Progenitor cell of endocrine pancreas (in vitro differentiated cells): ENCODE measurements at places on chromosomes 3 and 15.

GRCh38 chr3:153855772-153856171 is 265.4 kb upstream of the ARHGEF26 start:
- no peak for DNase-seq

DNA sequence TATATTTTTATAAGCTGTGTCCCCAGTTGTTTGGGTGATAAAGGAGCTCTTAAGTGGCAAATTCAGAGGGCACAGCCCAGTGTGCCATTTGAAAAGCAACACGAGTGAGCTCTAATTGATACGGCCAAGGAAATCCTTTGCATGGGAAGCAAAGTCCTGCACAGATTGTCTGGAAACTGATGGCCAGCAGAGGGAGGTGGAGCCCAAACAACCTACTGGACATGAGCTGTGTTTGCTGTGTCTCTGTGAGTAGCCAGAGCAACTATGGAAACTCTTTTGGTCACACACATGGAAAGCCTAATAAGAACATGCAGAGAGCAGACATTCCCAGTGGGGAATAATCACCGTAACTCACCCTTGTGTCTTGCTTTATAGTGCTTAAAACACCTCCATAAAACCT is 24.4 kb downstream of the ONECUT1 start:
- no peak for DNase-seq

DNA sequence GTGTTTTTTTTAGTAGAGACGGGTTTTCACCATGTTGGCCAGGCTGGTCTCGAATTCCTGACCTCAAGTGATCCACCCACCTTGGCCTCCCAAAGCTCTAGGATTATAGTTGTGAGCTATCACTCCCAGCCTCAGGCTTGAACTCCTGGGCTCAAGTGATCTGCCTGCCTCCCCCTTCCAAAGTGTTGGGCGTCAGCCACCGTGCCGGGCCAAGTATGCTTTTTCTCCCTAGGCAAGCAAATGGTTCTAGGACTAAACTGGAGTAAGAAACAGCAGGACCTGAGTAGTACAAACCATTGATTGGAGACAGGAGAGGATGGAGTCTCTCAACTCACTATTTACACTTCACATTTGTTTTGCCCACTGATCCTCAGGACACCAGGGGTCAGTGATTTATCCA is 4.6 kb upstream of the PTPN9 start:
- DNase-seq: no peak

GRCh38 chr15:76963596-76963995 is 31.3 kb upstream of the PSTPIP1 start:
- DNase-seq: no peak

- DNase-seq: no peak
These were observed 178.8 kb downstream of the TNIK start for GRCh38 chr3:171281256-171281992.

DNA sequence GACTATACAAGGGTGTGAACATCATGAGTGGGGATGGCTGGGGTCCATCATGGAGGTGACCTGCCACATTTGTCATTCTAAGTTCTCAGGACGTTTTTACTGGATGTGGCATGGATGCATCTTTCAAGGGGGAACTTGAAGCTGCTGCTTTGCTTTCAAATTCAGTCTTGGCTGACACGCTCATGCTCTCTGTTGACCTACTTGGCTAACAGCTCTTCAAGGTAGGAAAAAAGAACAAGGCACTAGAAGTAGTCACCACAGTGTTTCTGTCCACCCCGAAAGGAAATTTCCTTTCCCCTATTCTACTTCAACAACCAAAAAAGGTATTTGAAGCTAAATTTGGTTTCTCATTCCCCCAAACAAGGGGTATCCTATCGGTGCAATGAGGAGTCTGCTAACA is 15.0 kb downstream of the STIMATE start:
- DNase-seq: no peak

DNA sequence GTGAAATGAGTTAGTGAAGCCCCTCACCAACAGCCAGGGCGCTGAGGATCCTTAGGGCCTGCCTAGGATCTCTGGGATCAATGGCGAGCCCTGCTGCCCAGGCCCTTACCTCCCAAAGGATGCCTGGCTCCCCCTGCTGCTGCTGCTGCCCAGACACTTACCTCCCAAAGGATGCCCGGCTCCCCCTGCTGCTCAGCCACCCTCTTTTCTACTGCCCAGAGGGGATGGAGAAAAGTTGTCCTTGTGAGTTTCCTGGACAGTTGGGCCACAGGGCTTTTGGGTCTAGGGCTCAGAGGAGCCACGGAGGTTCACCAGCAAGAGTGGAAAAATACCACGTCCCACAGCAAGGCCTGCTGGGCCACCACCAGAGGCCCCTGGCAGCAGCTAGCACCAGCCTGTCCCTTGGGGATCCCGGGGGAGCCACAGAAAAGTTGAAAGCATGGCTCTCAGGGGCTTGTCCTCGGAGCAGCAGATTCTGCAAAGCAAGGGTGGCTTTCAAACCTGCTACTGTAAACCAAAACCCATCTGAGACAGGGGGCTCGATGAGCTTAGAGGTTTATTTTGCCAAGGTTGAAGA is 59.4 kb downstream of the SLC6A6 start:
- no peak for DNase-seq

- peak; percentile 49 for DNase-seq
These were observed 2.2 kb upstream of the THRB start for GRCh38 chr3:24496529-24497482.

DNA sequence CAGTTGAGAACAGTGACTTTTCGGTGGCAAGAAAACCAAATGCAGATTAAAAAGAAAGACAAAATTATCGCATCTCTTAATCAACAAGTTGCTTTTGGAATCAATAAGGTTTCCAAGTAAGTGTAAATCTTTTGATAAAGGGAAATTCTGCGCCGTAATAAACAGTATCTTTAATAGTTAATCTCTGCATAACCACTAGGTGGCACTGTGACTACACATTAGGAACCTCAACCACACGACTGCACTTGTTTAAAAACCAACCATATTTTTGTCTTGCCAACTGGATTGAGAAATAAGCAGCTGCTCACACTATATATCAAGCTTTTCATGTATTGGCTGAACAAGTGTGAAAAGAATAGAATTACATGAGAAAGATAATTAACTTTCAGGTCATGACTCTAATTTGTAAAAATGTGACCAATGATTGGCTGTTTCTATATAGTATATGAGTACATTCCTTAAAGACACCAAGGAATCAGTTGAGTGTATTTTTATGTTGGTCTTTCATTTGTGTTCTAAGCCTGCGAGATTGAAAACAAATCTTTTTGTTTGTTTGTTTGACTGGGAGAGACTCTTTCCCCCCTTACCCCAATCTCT is 72.7 kb downstream of the DZIP3 start:
- no peak for DNase-seq

GRCh38 chr3:115861166-115861733 is 237.9 kb downstream of the GAP43 start:
- no peak for DNase-seq

DNA sequence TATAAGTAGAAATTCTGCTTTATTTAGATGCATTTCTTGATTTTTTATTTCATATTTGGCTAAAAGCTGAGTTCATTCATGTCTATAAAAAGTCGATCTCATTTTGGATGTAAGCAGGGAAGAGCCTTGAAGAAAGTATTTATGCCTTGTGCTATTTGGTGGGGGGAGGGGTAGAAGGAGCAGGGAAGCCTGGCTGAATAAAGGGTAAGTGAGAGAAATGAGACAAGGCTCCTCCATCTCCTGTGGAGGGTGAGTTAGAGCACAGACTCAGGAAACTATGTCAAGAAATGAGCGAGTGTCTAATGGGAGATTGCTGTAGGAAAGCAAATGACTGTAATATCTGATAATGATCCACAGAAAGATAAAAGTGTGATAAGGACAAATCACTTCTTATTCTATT is 121.8 kb upstream of the ATP11B start:
- no peak for DNase-seq

DNA sequence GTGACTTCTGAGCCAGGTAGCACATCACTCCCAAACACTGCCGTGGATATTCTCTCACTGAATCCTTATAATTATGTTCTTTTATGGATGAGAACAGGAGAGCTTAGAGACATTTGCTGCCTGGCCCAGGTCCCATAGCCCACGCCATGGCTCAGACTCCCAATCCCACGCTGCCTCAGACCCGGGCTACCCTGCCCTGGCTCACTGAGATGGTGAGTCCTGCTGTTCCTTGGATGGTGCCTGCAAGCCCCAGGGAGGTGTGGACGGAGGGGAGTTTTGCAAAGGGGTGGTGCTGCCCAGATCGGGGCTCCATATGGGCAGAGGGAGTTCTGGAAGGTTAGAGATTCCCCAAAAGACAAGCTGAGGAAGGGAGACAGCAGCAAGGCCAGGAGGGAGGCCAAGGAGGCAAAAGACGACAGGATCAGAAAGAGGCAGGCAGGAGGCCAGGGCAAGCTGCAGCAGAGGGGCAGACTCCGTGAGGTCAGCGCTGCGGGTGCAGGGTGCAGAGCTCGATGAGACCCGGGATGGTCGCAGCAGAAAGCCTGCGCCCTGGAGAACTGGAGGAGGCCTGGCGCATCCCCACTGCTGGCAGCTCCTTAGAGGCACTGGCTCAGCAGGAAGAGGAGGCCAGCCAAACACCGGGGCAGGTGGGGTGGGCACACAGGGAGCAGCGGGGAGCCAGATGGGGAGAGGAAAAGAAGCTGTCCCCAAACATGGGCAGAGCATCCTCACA is 95.7 kb upstream of the ALDH1A3 start:
- peak; percentile 5 for DNase-seq

- DNase-seq: no peak
These were observed 65.7 kb downstream of the IL1RAP start for GRCh38 chr3:190579514-190580137.

DNA sequence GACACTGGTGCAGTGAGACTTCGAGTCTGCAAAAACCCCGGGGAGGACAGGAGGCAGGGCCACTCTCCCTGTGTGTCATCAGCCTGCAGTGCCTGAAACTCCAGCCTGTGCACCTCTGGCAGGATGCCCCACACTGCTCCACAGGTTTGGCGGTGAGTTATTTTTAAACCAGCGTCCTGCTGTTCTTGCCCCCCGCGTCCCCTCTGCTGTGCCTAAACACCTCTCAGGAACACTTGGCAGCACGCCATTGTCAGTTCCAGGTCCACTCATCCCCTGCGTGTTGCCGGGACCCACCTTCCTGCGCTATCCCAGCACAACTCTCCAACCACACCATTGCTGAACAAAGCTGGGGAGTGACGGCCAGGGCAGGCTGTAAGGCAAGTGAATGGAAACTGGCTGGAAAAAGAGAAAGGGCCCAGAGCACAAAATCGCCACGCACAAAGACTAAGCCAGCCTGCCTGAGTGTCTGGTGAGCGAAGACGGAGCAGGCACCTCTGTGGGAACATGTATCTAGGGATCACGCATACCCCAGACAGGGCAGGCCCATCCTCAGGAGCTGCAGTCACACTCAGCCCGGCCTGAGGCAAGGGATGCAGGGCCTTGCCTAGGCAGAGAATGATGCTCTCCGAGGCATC is 3.1 kb upstream of the PLA2G4F start:
- DNase-seq: no peak

- no peak for DNase-seq
These were observed 7.1 kb upstream of the HCN4 start for GRCh38 chr15:73375755-73376305.

DNA sequence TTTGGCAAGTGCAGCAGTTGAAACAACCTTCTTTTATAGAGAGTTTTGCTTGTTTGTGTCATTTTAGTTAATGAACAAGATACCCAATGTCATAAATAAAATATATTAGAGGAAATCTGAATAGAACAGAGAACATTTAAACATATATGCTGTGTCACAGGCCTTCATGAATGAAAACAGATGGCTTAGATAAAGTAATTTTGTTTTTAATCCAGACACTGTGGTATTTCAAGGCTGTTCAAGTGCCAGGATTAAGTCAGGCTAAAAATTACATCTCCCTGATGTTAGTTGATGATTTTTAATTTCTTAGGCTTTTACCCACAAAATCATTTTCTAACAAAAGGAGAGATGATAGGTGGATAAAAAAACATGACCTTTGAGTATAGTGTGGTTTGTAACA is 4.9 kb upstream of the ACKR4 start:
- no peak for DNase-seq

GRCh38 chr3:121748680-121749275 is 763 bp downstream of the GOLGB1 start:
- DNase-seq: no peak

DNA sequence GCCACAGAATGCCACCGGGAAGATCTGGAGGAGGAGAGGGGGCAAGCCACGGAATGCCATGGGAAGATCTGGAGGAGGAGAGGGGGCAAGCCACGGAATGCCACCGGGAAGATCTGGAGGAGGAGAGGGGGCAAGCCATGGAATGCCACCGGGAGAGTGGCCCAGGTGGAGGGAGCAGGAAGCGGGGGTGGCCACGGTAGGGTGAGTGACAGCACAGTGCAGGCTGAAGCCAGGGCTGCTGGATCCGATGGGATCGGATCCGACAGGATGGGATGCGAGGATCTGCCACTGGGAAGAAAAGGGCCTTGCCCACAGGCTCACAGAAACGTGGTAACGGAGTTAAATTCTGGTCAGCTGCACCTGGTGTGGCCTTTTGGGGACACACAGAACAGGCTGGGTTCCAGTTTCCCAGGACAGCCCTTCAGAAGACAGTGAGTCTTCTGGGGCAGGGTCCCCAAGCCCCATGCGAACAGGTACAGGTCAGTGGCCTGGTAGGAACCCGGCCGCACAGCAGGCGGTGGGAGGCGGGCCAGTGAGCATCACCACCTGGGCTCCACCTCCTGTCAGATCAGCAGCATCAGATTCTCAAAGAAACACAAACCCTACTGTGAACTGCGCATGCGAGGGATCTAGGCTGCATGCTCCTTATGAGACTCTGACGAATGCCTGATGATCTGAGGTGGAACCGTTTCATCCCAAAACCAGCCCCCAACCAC is 58.8 kb downstream of the XXYLT1 start:
- no peak for DNase-seq

- no peak for DNase-seq
These were observed 183.2 kb downstream of the MEGF11 start for GRCh38 chr15:66070220-66070934.

- no peak for DNase-seq
These were observed 49.9 kb upstream of the IL12A start for GRCh38 chr3:159938714-159939113.
